ENCODE measurements at places on chromosomes 7 and 10.

GRCh38 chr7:157729566-157729965 lies 392.8 kb downstream of the DNAJB6 start:
- no peak for DNase-seq

- DNase-seq = no peak
Measured at GRCh38 chr10:91642831-91643692, 10.2 kb upstream of the PPP1R3C start.

GRCh38 chr10:63348245-63348850 lies 117.4 kb downstream of the JMJD1C start:
- DNase-seq = no peak

- no peak for DNase-seq
Measured at GRCh38 chr7:30382607-30383006, 96.0 kb downstream of the NOD1 start.

GRCh38 chr7:72286519-72286918 lies 125.6 kb downstream of the CALN1 start:
- no peak for DNase-seq
